GM13977 (cell line): ENCODE measurements at places on chromosomes 4 and X.

DNA sequence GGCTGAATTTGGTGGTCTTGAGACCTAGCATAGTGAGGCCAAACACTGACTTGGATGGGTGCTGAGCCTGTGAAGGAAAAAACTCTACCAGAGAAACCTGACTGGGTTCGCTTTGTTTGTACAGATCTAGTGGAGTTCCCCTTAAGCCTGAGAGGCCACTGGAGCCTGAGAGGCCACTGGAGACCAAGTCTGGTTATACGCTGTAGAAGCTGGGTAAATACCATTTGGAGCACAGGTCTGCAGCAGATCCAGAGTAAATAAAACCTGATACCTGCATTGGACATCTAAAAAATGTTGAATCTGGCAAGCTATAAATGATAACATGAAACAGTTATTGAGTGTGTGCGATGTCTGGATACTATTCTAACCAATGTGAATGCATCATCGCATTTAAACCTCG lies 104.3 kb upstream of the IGSF1 start:
- no peak for DNase-seq

DNA sequence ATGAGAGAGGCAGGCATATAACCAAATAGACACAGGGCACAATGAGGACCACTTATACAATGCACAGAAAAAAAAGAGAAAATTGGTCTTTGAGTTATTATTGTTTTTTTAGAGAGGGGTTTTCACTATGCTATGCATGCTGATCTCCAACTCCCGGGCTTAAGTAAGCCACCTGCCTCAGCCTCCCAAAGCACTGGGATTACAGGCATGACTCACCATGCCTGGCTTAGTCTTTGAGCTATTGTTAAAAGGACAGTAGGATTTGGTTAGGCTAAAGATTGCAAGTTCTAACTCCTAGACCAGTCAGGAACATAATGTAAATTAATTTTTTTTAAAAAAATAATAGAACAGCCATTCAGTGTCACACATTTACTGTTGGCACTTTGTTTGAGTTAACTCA lies 340.1 kb downstream of the GPAT3 start:
- no peak for DNase-seq

GRCh38 chr4:86935853-86936733 lies 1.3 kb downstream of the AFF1 start:
- DNase-seq: peak; percentile 83

- DNase-seq: no peak
Measured at GRCh38 chrX:2504706-2505332, 4.0 kb upstream of the DHRSX start.

DNA sequence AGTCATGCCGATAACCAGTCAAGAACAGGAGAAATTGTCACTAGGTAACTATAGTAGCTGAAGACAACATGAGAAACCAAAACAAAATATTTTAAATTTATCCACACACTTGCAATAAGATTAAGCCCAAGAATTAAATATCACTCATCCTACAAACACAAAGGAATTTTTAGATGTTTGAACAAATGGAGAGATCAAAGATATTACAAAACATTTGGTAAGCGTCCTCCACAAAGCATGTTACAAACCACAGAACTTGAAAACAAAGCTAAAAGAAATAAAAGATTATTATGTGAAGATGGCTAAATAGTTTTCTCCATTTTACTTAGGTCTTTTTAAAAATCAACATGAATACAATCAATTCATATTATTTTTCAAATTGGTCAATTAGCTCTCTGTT lies 631.9 kb upstream of the INTU start:
- DNase-seq: no peak

GRCh38 chr4:79934660-79935059 lies 138.4 kb downstream of the ANTXR2 start:
- no peak for DNase-seq

- DNase-seq: no peak
Measured at GRCh38 chr4:31784558-31784957, 1064.4 kb downstream of the PCDH7 start.

DNA sequence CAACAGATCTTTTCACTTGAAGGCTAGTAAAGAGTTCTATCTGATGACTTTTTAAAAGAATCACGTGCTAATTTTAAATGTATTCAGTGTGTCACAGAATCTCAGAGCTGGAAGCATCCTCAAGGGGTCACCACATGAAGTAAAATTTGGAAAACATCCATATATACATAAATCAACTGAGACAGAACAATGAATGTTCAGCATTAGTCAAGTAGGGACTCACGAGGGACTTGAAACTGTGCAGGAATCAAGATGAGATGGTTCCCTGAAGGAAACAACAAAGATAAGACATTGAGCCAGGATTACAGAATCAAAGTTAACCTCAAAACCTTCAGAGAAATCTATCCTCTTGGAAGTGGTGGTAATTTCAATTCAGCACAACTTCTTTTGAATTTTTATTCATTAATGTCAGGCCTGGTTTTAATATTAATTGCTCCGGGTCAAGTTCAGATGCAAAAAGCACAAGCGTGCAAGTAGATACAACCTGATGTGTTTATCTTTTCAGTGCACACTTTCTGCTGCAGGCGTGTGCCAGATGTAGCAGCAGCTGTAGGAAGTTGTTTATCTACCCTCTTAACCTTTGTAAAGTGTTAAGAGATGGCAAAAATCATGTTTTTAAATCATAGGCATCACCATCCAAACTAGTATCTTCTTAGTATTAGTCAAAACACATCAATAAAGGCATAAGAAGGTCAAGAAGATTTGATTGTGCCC lies 87.7 kb upstream of the SRD5A3 start:
- no peak for DNase-seq

DNA sequence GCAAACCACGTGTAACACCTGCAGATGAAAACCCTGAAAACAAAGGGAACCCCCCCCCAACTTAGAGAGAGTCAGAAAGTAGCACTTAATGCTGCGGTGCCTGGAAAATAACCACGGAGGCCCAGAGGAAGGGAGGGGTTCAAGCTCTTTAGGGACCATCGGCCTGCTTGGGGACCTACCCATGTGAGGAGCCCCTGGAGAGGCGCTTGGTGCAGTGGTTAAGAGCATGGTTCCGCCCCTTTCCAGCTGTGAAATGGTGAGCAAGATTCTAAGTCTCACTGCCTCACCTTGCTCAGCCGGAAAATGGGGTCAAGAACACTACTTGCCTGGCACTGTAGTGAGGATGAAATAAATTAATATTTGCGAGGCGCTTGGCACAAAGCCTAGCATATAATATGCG lies 13.8 kb downstream of the SLC25A5 start:
- no peak for DNase-seq

GRCh38 chrX:110536816-110537215 lies 178.2 kb downstream of the RTL9 start:
- no peak for DNase-seq

DNA sequence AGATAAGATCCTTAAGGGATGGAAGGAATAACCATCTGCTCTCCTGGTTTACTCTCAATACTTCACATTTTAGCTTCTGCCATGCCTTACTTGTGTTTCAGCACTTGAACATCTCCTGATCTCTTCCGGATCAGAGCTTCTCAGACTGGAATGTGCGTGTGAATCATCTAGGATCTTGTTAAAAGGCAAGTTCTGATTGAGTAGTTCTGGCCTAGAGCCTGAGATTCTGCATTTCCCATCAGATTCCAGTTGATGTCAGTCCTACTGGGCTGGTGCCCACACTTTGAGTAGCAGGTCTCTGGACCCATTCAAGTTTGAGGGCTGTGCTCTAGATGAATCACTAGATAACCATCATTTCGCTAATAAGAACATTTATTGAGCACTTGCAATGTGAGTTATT lies 20.0 kb downstream of the NDP start:
- no peak for DNase-seq

GRCh38 chr4:54449999-54450398 lies 207.8 kb upstream of the KIT start:
- DNase-seq: no peak

GRCh38 chr4:128177498-128177897 lies 110.1 kb downstream of the PGRMC2 start:
- DNase-seq: no peak

GRCh38 chr4:143399113-143399949 lies 62.7 kb downstream of the GAB1 start:
- no peak for DNase-seq

DNA sequence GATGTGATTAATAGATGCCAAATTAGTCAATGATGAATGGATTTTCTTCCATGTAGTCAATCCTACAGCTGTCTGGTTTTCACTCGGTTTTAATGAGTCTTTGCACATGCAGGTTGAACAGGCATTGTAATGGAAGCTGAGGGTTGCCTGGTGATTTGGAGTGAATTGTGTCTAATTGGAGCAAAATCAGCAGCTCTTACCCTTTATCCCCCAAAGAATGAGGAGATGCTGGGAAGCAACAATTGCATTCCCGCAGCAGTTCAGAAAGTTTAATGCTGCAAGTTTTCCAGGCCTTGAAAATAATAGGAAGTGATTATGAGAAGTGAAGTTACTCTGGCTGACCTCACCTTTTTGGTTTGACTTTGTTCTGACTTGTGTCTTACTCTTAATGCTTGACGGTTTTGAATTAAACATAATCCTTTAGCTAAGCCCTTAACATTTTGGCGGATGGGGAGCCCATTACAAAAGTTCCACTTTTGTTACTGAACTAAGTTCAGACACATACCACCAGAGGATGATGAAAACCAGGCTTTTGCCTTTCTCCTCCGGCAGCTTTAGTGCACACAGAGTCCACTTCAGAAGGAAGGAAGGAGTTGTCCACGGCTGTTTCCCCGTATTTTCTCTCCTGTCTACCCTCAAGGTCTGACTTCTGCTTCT lies 78.8 kb upstream of the TBC1D9 start:
- DNase-seq: no peak
